ENCODE measurements at places on chromosomes 4 and X. TPM values are rescaled to one million over a fixed set of nuclear protein-coding genes. Genes with fewer than 3 reads are reported as not detected.

DNA sequence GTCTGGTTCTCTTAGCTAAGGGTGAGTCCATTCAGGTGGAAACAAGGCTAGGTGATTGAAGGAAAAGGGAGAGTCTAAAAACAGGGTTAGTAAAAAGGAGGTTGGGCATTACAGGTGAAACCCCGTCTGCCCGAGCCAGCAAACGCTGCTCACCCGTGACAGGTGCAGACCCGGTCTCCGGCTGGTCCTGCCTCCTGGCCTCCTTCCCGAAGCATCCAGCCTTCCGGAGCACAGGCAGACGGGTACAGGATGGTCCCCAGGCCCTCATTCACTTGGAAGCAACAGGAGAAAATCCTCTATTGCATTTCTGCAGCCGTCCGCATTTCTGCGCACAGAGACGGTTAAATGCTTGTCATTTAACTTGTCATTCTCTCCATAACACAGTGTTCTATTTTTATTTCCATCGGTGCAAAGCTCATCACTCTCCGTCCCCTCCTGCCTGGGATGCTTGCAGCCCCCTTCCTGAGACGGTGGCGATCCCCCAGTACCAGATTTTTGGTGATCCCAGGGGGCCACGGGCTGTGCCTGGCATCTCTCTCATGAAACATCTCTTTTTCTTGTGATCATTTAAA, 90.8 kb upstream of the PPP2R3B start:
- DNase-seq, result no peak

GRCh38 chrX:154800478-154801210, 4.6 kb downstream of the MPP1 start:
- DNase-seq, result no peak

- DNase-seq, result no peak
These were observed 163.3 kb upstream of the SPRY1 start for GRCh38 chr4:123233136-123233768.

DNA sequence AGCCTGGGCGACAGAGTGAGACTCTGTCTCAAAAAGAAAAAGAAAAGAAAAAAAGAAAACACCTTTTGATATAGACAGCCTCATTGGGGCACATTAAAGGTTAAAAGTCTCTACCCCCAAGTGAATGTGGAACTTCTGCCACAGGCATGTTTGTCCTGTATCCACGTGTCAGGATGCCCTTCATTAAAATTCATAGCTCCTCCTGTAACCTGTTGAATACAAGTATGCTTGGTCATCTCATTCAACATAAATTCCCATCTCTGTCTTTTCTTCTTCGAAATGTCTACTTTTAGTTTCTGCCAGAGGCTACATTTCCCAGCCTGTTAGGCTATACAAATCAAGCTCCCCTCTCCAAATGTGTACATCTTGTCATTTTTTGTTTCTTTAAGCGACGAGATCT, 25.8 kb downstream of the P2RY8 start:
- DNase-seq, result no peak

DNA sequence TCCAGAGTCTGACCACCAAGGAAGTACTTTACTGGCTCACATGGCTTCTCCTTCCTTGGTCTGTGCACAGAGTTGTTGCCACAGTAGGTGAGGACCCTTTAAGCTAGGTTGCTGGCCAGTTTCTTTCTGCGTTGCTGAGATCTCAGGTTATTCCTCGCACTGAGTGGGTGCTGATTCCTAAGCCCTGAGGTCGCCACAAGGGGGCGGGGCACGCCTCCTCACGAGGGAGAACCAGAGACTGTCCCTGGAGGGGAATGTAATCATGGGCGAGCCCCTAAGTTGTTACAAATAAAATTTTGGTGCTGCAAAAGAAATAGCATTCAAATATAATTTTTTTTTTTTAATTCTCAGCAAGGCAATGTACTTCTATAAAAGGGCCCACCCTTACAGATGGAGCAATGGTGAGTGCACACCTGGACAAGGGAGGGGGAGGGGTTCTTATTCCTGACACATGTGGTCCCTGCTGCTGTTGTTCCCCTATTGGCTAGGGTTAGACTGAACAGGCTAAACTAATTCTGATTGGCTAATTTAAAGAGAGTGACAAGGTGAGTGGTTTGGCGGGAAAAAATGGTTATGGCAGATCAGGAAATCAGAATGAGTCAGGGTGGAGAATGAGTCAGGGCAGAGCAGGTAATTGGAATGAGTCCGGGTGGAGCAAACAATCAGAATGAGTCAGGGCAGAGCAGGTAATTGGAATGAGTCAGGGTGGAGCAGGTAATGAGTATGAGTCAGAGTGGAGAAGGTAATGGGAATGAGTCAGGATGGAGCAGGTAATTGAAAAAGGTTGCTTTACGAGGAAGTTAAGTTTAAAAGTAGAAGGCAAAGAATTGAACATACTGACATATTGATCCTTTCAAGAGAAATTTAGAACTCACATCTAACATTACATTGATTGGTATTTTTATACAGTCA, 107.5 kb downstream of the VSIG4 start:
- DNase-seq, result no peak

GRCh38 chr4:102610476-102610875, 109.3 kb downstream of the NFKB1 start:
- DNase-seq, result no peak

- no peak for DNase-seq
These were observed 42.2 kb upstream of the SORCS2 start for GRCh38 chr4:7150036-7150635.

- DNase-seq, result no peak
These were observed 175.8 kb downstream of the PPP1R2C start for GRCh38 chrX:42602136-42602535.

DNA sequence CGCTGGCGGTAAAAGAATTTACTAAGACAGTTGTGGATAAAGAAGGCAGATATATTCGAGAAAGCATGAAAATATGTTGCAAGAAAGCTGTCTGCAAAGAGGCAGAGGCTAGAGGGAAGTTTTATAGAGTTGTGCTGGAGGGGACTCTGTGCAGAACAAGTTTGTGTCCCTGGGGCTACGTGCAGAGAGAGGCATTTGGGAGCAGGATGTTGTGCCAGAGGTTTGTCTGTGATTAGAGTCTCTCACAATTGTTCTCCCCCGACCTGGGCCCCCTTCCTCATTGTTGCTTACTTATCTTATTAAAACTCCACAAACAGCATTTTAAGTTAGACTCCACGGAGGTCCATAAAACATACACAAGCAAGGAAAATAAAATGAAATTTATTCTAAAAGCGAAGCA, 831.3 kb downstream of the NLGN4X start:
- DNase-seq, result no peak

GRCh38 chr4:6657242-6658208, 17.0 kb downstream of the MRFAP1 start:
- DNase-seq, result no peak

DNA sequence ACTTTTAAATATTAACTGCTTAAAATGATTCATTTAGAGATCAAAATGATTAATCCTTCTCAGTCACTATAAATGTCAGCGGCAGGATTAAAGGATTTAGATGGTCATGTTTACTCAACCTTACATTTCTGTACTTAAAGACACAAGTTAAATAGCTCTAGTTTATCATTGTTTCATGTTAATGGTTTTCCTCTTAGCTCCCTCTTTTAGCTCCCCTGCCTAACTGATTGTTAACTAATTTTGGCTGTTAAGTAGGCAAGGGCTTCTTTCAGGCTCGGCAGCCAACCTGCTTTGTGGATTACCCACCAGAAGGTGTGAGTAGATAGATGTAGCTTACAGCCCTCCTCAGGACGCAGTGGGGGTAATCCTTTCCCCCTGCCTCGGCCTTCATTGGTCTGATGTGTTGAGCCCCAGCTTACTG, 96.0 kb downstream of the TENM3 start:
- no peak for DNase-seq

DNA sequence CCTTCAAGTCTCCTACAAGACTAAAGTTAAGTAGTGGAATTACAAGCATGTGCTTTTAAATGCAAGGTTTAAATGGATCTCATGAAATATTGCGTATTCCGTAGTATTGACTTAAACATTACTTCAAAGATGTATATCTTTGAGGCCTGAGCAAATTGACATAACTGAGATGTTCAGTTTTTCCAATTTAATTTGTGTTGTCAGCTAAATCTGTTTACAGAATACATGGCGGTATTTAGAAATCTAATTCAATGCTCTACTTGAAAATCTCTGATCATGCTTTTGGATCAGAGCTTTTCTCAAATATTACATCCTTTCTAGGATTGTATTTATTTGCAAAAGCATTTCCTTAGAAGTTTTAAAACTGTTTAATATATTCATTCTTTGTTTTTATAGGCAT, 47.5 kb upstream of the PDE5A start:
- no peak for DNase-seq

DNA sequence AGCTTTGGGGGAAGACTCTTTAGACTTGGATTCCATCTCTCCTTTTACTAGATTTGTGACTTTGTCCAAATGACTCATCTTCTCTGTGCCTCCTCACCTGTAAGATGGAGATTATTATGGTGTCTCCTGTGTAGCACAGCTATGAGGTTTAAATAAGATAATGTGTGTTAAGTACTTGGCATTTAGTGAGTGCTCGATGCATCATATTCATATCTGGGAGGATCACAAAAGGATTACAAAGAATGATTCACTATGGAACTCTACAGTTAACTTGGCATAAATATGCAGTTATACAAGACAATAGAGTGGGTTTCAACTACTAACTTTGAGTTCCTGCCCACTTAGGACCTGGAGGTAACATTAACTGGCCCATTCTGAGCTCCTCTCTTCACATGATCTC, 2.3 kb downstream of the GBA3 start:
- DNase-seq, result no peak

GRCh38 chrX:21972721-21973120, 32.2 kb downstream of the SMS start:
- DNase-seq, result no peak

DNA sequence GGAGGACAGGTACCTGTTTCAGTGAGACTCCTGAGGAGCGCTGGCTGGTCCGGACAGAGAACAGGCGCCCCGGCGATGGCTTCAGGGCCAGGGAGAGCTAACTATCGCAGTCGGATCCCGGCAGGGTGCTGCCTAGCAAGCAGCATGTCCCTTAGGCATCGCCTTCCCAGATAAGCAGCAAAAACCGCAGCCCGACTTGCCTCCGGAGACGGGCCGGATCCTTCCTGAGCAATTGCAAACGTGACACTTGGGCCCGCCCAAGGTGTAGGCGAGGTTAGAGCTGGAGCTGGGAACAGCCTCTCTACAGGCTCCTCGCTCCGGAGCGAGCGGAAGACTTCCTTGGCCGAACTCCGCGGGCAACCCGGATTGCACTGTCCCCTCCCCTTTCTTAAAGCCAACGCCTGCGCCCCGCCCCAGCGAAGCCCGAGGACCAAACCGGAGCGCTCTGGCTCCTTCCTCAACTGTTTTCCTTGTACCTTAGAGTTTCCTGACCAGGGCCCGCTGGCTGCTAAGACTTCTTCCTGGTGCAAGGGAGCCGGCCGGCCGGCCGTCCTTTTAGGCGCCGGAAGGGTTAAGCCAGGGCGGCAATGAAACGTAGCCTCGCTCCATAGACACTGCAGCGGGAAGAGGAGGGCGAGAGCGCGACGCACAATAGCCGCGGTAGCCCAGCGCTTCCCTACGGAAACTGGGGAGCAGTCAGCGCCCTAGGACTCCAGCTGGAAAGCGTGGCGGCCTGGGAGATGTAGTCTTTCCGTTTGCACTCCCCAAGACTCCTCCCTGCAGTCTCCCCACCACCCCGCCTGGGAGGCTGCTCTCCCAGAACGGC, at the start of gene OPHN1:
TSS of gene OPHN1 (minus strand) at position 341 of the 826 bp plus-strand sequence. CDS start 475 bp downstream, outside the sequence.
- DNase-seq, result peak; percentile 79

DNA sequence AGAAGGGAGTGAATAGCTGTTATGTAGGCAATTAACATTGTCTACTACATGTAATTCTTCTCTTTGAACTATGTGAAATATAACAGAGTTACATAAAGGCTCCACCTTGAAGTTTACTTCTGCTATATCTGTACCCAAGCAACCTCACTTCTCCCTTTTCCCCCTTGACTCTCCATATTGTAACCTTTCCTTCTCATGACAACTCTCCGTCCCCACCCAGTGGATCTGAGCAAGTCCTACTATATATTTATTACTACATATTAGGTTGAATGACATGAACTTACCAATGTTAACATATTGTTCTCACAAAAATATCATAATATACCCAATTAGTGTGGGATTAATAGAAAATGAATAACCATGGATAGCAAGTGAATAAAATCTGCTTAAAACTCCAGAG, 93.2 kb upstream of the ATP8A1 start:
- DNase-seq, result peak; percentile 37

GRCh38 chrX:103329991-103330390, at the start of gene TCEAL7:
Gene TCEAL7 (plus strand): TSS chrX:103330239. CDS start chrX:103331404, 1,165 bp downstream.
- DNase-seq, result peak; percentile 70

DNA sequence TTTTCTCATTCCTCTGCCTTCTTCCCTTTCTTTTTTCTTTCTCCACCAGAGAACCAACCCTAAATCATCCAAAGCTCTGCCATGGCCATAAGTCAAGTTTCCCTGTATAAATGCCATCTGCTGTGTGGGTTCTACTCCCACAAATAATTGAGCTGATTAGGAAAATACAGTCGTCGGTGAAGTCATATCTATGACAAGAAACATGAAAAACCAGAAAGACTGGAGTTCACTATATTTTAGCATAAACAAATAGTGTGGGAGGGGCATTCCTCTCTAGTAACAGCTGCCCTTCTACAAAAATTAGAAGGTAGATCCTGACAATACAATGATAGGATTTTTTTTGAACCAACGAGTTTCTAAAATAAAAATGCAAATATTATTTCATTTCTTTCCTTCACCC, 48.8 kb downstream of the SPOCK3 start:
- DNase-seq, result no peak

- DNase-seq, result no peak
These were observed 46.5 kb upstream of the HPSE start for GRCh38 chr4:83381173-83381572.

GRCh38 chrX:69313617-69314290, 148.5 kb upstream of the PJA1 start:
- peak; percentile 35 for DNase-seq

DNA sequence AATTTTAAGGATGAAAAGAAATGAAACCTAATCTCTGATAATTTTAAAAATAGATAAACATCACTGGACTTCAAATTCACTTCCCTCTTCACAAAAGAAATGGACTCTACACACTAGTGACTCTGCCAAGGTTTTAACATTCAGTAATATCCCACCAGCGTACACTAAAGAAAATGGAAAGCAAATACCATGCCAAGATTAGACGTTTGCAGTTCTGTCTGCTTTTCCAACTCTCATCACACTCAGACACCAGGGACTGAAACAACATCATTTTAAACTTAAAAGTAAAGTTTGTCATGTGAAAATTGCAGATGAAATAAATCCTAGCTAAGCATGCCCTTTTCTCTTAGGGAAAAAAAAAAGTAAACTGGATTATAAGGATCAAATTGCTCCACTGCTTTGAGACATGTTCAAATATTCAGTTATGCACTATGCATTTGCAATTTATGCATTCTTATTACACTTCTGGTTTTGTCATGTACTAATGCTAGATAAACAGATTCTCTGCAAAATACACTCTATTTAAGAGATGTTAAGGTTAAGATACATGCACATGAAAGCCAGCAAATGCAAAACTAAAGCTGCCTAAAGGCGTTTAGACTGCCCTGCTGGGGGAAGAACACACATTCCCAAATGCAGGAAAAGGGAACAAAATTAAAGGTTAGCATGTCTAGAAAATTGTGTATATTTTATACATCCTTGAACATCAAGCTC, 534.4 kb upstream of the EPHA5 start:
- DNase-seq, result no peak

- no peak for DNase-seq
These were observed 62.9 kb downstream of the BRCC3 start for GRCh38 chrX:155134255-155134654.

SPP1 gene
- 6,594 TPM for polyA plus RNA-seq

ODAPH gene
- not detected for polyA plus RNA-seq

ETDB gene
- not detected for polyA plus RNA-seq

AVPR2 gene
- 22.1 TPM for polyA plus RNA-seq

USP11 gene
- polyA plus RNA-seq, result 30.9 TPM

MAGED4B gene
- polyA plus RNA-seq, result 5.2 TPM
